ENCODE measurements at places on chromosomes 4 and X.

GRCh38 chr4:93018243-93018642 lies 714.5 kb downstream of the GRID2 start:
- no peak for DNase-seq

DNA sequence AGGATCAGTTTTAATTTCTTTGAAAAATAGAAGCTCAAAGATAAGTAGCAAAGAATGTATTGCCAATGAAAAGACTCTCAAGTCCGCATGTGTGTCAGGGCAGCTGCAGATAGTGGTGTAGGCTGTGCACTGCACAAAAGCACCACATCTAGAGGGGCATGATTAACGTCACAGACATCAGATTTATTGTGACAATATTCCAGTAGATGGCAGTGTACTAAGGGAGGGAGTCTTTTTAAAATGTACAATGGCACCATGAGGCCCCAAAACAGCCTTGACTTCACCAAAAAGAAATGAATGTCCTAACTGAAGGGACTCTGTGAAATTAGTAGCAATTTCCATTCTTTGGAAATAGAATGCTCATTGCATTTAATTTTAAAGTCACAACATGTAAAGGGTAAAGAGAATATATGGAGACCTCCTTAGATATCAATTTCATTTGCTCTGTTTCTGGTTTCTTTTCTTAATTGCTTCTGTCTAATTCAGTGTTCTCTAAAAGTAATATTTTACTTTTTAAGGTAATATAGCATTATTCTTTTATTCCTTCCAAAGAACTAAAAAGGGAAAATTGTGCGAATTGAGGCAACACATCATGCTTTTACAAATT lies 98.4 kb downstream of the ZNF827 start:
- DNase-seq, result peak; percentile 57

DNA sequence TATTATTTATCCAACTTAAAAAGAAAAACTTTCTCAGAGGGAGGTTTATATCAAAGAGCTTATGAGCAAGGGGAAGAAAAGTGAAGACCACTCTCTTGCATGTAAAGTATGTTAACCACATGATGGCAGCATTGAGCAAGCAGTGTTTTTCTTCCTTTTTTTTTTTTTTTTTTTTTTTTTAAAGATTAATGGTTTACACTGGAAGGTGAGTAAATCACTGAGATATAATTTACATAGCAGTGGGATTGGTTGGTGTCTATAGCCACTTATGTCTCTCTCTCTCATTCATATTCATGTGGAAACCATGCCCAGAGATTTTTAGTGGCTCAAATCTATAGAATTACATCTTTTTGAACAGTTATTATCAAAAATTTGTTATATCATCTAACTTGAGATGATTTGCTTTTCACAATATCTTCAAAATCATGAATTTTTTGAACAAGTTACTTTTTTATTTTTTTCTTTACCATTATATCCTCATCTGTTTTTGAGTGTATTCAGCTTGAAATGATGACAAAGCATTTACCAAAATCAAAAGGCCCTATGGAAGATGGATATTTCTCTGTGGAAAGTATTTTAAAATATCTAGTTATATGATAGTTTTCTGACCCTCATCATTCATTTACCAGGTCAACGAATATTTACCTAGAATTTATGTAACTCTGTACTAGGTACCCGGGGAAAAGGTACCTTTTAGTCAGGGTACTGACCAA lies 31.6 kb downstream of the MTHFD2L start:
- peak; percentile 68 for DNase-seq

GRCh38 chr4:175807547-175807946 lies 4.5 kb downstream of the GPM6A start:
- DNase-seq, result no peak

- no peak for DNase-seq
Observed at GRCh38 chr4:146112389-146112788, 63.1 kb upstream of the LSM6 start.

GRCh38 chr4:153798420-153798819 lies 9.5 kb upstream of the SFRP2 start:
- no peak for DNase-seq
